AG04449 (cell line): ENCODE measurements at places on chromosomes 4 and X.

DNA sequence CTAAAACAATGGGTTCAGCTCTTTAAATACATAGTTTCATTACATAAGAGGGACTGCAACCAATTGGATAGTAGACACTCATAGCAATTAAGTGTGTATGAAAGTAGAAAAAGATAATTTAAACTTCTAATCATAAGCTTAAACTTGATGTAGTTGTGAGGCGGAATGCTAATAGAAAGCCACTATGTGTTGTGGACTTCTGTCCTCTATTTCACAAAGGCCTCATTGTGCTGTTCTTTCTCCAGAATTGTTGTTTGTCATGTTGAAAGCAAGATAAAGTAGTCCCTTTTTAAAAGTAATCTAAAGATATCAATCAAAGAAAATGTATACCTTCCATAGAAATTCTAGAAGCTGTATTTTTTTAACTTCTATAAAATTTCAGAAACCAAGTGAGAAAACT, 329.4 kb downstream of the KLHL4 start:
- no peak for DNase-seq

DNA sequence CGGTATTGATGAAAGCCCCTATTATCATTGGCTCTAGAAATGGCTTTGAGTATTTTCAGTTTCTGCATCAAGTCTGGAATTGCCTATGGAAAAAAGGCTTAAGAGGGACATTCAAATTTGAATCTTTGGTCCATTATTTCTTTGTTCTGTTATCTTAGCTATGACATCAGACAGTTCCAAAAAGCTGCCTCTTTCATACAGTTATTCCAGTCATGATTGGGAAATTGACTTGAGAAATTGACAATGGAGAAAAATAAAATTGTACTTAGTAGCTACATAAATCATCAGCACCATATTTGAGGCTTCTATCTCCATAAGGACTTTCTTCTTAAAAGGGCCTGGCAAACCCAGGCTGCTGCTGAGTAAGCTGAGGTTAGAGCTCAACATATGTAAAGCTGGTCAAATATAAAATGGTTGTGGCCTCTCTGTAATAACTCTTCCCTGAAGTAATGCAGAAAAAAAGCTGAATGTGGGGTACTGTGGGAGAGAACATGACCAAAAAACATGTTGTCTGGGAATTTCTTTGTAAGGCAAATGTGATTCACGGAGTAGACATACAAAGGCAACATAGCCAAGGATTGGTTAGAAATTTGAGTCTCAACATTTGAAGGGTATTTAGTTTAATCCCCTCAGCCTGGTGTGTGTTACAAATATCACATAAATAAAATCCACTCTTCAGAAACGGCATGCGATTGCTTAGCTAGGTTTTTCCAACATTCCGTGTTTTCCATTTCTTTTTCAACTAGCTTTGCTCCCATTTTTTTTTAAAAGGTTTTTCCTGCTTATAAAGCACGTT, 100.9 kb downstream of the LNX1 start:
- DNase-seq: no peak

DNA sequence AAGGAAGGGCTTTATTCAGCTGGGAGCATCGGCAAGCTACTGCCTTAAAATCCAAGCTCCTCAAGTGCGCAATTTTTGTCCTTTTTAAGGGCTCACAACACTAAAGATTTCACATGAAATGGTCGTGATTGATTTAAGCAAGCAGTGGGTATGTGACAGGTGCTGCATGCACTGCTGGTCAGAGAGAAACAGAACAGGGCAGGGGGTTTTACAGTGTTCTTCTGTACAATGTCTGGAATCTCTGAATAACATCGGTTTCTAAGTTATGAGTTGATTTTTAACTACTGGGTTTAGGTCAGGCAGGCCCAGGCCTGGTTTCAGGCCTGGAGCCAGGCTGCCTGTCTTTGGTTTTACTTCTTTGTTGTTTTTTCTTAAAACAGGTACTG, 6.0 kb downstream of the UGT2B17 start:
- no peak for DNase-seq

DNA sequence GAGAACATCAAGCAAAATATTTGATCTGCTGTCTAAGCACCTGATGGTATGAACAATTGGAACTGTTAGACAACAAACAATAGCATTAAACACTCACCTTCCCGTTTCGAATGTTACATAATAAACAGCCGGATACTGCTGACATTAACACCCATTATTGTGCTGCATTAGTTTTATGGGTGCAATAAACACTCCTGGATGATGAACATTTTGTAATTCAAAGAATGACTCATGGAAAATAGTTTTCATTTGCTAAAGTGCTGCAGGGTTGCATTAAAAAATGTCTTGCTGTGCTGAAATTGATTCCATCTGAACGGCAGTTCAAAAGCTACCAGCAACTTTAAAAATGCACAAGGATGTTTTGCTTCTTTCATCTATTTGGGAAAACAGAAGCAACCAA, 100.8 kb upstream of the SORBS2 start:
- no peak for DNase-seq

DNA sequence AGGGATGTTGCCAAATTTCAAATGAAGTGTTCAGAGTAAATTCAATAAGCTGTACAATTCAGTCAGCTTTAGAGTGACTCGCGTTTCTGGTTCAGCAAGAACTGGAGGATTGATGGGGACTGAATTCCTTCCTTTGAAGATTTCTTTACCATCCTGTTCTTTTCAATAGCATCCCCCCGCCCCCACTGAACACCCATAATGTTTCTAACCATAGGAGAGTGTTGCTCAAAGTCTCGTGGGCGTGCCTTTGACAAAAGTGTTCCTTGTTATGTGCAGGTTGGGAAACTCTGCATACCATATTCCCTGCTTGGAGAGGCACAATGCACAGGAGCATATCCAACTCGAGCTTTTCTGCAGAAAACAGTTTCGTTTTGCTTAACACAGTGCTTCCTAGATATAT, 323.5 kb upstream of the CASK start:
- no peak for DNase-seq

DNA sequence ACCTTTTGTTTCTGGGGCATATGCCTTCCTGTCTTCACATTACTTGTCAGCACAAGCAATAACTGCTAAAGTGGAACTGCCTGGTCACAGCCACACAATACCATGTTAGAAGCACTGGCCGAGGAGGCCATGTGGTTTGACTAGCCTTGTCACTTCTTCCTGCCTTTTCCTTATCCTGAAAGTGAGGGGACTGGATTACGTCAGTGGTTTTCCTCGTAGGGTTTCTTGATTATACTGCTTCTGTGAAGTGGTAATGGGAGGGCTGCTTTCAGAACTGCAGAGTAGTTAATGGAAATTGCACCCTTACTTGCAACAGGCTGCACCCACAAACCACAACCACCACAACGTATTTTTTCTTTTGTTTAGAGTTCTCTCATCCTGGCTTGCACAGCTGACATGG, 26.6 kb downstream of the ZRSR2 start:
- DNase-seq: no peak

DNA sequence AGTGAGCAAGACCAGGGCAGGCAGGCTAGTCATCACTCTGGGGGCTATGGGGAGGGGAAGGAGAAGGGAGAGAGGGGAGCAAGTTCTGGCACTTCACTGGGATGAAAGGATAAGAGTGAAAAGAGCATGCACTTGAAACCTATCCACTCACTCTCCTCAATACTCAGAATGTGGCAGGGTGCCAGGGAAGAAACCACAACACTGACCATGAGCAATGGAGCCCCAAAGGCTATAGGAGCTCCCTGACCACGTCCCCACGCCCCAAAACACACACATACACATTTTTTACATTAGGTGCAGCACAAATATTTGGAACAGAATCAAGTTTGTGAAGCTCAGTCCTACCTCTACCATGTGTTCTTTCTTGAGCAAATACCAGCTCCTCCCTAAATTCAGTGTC, 132.2 kb downstream of the IDS start:
- DNase-seq: no peak

DNA sequence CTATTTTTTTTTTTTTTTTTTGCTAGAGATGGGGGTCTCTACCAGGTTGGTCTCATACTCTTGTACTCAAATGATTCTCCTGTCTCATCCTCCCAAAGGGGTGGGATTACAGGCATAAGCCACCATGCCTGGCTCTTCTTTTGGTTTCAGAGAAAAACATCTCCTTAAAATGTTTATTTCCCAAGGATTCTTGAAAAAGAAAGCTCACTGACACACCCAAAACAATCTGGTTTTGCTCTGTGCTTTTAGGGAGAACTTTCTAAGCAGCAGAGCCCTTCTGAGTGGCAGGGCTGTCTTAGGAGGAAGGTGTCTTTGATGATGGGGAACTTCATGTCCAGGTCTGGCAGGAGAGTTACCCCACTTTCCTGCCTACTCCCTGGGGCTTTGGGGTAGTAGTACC, 1.2 kb downstream of the SOD3 start:
- DNase-seq: no peak

- no peak for DNase-seq
Observed at GRCh38 chrX:7985568-7985967, 58.4 kb upstream of the PNPLA4 start.

GRCh38 chrX:129726307-129727111, 12.3 kb upstream of the XPNPEP2 start:
- DNase-seq: no peak

GRCh38 chrX:25016361-25016671, 551 bp upstream of the ARX start:
- DNase-seq: no peak
